Stimulated activated CD8-positive, alpha-beta memory T cell treated with anti-CD3 and anti-CD28 coated beads, Interleukin-12 subunit alpha, Interleukin-12 subunit beta, amount 100 ng/mL, for 4 hours (primary cell): ENCODE measurements at places on chromosomes 5 and 9.

- no peak for DNase-seq
Observed at GRCh38 chr5:115418788-115419187, 122.3 kb upstream of the CCDC112 start.

- no peak for DNase-seq
Observed at GRCh38 chr9:86974421-86974820, 27.1 kb upstream of the GAS1 start.

- DNase-seq: no peak
Observed at GRCh38 chr9:120350596-120350995, 229.4 kb downstream of the CDK5RAP2 start.

- no peak for DNase-seq
Observed at GRCh38 chr9:124843456-124844034, 9.7 kb upstream of the WDR38 start.

- no peak for DNase-seq
Observed at GRCh38 chr5:116510517-116510916, 64.1 kb downstream of the SEMA6A start.

GRCh38 chr5:172343741-172344140 lies 60.2 kb upstream of the UBTD2 start:
- no peak for DNase-seq

GRCh38 chr5:152349683-152350526 lies 55.2 kb downstream of the NMUR2 start:
- DNase-seq: no peak

- DNase-seq: no peak
Observed at GRCh38 chr9:3479514-3480352, 46.1 kb downstream of the RFX3 start.

DNA sequence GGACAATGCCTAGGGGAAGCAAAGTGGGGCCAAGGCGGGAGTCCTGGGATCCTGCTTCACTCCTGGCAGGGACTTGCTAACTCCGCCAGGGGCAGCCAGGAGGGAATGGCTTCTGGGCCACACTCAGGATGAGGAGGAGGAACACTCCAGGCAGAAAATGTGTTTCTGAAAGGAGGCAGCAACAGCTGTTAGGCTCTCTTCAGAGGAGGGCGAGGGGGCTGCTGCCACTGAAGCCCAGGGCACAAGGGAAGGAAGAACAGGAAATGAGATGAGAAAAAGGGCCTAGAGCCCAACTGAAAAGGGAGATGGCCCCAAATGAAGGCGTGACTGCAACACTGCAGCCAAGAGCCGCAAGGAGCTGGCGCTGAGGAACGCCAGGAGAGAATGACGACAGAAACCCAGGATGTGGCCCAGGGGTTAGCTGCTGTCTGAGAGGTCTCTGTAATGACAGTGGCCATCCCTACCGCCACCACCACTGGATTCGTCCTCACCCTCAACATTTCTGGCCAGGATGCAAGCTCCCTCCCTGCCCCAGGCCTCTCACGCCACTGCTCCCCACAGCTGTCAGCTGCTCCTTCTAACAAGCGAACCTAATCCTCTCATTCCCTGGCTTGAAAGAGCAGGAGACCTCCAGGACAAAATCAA lies 15.8 kb downstream of the PSMB7 start:
- DNase-seq: no peak

DNA sequence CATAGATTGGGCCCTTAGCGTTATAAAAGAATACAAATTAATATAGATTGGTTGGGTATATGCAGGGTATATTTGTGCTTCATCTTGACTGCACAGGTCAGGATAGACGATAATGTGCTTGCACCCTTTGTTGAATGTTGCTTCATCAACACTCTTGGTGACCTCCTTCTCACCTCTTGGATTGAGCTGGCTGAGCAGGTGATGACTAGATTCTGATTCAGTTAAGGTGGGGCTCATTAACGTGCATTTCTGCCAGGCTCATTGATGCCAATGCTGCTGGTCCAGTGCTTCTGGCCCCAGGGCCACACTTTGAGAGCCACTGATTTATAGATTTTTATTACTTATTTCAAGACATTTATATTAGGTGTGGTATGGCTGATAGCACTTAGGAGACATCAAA lies 27.7 kb downstream of the PCSK5 start:
- no peak for DNase-seq

GRCh38 chr9:127585161-127585819 lies 26.8 kb upstream of the STXBP1 start:
- no peak for DNase-seq

DNA sequence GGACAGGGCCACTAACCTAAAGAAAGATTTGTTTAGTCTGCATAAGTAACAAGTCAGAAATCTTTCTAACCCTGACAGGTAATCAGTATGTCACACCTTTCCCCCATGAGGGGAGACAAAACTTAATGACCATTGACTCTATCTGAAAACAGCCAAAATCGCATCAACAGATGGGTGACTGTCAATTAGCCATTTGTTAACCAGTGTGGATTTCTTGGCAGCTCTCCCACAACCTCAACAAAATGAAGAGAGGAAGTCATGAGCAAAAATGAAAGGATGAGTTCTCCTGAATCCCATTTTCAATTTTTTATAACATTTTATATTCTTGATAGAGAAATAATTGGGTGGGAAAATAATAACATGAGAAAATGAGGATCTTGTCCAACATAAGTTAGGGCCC lies 84.6 kb upstream of the SNX2 start:
- DNase-seq: no peak

DNA sequence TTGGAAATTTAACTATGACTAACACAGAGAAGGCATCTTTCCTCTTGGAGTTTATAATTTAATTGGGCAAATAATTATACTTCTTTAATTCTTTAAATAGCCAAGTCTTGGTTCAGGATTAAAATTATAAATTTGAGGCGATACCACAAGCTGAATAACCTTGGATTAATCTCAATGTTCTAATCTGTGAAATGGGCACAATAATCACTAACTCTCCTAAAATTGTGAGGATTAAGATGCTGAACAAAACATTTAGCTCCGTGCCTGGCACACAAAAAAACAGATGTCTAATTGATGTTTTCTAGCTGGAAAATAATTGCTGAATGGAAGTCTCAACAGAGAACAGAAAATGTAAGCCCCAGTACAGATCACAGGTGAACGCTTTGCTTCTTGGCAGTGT lies 69.7 kb upstream of the TRIM32 start:
- no peak for DNase-seq

- no peak for DNase-seq
Observed at GRCh38 chr9:68932458-68932857, 81.5 kb downstream of the PRKACG start.

DNA sequence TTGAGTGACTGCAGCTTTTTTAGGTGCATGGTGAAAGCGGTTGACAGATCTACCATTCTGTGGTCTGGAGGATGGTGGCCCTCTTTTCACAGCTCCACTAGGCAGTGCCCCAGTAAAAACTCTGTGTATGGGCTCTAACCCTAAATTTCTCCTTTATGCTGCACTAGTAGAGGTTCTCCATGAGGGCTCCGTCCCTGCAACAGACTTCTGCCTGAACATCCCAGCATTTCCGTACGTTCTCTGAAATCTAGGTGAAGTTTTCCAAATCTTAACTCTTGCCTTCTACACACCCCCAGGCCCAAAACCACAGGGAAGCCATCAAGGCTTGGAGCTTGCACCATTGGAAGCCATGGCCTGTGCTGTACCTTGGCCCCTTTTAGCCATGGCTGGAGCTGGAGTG lies 1898.1 kb upstream of the NUDT12 start:
- DNase-seq: no peak

GRCh38 chr5:396531-396961 lies 46.4 kb upstream of the EXOC3 start:
- no peak for DNase-seq

GRCh38 chr9:86994231-86994630 lies 46.9 kb upstream of the GAS1 start:
- DNase-seq: no peak

- no peak for DNase-seq
Observed at GRCh38 chr9:114549697-114550330, 37.8 kb upstream of the ATP6V1G1 start.

GRCh38 chr9:122346478-122347347 lies 24.1 kb upstream of the PTGS1 start:
- peak; percentile 2 for DNase-seq

DNA sequence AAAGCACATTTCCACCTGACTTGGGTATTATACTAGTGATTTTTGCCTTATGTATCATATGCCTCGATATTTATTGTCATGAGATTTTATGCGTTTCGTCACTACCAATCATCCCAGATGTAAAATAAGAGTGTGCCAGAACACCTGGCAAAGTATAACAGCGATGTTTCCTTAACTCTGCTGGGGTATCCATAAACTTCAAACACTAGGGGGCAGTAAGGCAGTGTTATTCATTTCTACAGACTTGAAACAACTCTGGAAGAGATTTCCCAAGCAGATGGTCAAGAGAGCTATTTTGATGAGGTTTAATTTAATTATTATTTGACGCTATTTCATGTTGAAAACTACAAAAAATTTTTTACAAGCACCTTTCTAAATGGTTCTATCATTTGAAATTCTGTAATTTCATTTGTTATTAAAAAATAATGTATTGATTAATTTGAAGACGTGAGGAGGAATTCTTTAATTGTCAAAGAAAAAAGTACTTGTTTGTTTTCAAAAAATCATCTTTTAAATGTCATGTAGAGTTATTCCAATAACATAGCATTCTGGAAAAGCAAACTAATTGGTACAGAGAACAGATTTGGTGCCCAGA lies 388.5 kb upstream of the CTNND2 start:
- DNase-seq: no peak

DNA sequence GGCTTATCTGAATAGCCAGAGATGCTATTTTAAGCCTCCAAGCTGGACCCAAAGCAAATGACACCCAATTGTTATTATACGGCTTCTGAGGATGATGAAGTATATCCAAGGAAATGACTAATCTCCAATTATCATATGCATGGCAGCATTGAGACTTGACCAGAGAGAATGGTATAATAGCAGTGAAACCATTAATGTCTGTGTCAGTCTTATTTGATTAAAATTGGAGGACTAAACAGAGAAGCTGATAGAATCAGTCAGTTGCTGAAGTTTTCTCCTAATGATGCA lies 200.5 kb downstream of the EFNA5 start:
- no peak for DNase-seq

- no peak for DNase-seq
Observed at GRCh38 chr5:128290152-128290858, 206.7 kb downstream of the SLC12A2 start.

DNA sequence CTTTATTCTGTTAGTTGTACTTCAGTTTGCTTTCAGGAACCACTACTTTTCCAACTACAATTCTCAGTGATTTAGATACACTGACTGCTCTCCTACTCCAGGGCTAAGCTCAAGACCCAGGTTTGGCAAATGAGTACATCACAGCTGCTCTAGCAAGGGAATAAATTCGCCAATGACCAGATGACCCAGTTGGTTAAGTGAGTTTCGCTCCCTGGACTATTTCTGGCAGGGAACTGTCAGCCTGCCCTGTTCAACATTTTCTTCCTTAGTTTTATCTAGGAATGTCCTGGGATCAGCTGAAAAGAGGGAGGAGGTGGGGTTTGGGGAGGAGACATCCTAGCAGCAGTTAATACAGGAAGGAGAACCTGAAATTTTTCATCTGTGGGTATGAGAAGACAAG lies 6.4 kb upstream of the STARD4 start:
- DNase-seq: no peak

GRCh38 chr9:34485822-34486221 lies 27.2 kb downstream of the DNAI1 start:
- no peak for DNase-seq
